Stimulated activated memory B cell treated with anti-CD40 and anti-IgM and Interleukin-4, amounts not matched to agents 10 μg/mL and 1 μg/mL and 100 μg/mL, for 72 hours (primary cell): ENCODE measurements at places on chromosomes 6 and 20.

DNA sequence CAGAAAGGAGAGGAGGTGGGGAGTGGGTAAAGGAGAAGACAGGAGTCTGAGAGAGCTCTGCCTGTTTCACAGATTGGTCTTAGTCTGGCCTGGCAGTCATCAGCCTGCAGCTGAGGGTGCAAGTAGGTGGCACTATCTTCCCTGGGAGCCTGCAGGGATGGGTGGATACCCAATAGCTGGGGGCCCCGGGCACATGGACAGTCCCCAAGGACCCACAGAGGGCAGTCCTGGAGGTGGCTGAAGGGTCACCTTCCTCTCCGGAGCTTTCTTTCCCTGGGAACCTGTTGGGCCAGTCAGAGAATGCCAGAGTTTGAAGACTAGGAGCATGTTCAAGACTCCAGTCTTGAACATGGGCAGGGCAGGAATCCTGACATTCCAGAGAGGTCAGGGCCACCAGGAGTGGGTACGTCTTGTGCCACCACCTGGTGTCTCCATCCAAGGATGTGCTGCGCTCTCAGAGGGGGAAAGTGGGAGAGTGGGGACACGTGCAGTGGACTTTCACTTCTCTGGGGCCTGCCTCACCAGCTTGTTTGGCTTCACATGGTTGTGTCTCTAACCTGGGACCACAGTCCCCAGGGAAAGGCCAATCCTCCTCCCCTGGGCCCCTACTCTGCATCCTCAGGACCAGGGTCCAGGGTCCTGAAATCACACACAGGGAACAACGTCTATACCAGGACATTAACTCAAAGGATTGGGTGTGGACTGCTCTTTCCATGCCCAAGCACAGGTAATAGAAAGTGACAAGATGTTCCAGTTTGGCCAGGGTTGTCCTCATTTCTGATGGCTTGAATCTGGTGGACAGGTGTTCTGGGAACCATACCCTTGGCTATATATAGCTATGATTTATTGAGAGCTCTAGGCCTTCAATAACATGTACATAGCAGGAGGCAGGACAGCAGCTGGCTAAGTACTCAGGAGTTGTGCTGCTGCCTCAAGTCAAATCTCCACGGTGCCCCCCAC, 18.0 kb downstream of the AARS2 start:
- no peak for ATAC-seq

DNA sequence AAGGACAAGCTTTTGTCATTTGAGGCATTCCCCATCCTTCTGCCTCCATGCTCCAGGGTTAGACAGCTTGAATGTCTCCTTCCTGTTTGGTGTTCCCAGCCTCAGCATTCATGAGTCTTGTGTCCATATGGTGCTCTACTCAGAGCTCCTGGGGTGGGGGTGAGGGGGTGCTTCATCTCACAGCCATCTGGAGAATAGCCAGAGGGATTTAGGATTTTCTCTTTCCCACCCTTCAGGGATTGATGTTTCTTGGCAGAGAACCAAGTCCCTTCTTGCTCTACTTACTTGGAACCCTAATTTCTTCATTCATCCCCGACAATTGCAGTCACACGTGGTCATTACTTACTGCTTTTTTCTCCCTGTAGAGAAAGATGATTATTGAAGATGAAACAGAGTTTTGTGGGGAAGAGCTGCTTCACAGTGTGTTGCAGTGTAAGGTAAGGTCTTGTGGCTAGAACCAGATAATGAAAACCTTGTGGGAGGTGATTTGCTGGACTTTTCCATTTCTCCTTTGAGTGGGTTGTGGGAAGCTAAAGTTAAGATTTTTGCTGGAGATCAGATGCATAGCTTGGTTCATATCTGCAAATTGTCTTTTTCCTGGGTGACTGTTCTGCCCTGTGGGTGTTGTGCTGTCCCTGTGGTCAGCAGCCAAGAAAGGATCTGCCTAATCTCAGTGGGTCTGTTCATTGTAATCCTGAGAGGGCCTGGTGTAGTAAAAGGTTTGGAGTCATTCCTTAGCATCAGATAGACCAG, 18.6 kb downstream of the CMTR1 start:
- no peak for ATAC-seq

- ATAC-seq = no peak
Measured at GRCh38 chr6:165562421-165563090, 100.5 kb downstream of the PDE10A start.

DNA sequence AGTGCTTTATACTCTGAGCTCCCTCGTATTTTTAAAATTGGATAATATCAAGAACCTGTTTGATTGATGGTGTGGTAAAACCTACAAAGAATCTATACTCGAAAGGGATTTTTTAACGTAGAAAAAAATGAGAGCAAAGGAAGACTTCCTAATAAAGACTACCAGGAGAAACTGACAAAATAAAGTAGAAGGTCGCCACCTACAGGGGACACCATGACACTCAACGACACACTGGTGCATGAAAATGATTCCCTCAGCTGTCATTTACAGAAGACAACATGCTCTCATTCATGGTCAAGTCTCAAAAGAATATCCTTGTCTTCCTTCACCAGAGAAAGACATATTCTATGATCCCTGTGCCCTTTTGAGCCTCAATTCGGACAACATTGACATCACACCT, 10.1 kb upstream of the NHSL1 start:
- no peak for ATAC-seq

- ATAC-seq = no peak
Measured at GRCh38 chr20:51312480-51312783, 230.1 kb downstream of the NFATC2 start.

GRCh38 chr6:124963831-124964763, 1.9 kb downstream of the RNF217 start:
- no peak for ATAC-seq
